SIG-M5 (cell line): ENCODE measurements at places on chromosomes 11 and 22.

- no peak for DNase-seq
These were observed 442.2 kb upstream of the DDI1 start for GRCh38 chr11:103594283-103594682.

GRCh38 chr22:22655452-22656290, 11.3 kb downstream of the GGTLC2 start:
- DNase-seq: no peak

DNA sequence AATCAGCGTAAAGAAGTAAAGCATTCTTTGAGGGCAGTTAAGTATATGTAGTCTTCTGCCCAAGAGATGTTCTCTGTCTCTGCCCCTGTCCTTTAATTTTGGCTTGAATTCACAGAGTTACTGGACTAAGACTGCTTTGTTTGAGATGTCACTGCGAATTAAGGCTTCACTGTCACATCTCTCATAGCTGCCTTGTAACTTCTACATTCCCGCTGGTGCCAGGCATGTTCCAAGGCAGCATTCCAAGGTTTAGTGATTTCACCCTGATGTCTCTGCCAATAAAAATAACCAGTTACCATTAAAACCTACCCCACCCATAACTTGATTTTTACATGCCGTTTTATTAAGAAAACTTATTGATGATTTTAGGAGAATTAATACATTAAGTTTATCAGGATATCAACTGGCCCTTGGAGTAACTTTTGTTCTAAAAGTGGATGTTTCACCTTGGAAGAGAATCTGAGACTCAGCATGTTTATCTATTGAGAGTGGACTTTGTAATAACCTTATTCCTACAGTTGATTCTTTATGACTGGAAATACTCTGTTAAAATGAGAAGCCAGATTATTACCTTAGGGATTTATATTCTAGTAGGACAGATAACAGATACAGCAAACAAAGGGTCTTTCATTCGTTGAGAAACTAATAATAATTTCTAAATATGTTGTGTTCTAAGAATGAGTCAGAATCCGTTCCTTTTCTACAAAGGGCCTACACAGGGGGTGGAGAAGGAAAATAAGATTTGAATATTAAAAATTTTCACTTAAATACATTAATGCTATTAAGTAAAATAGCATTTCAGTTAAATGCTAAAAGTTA, 110.2 kb downstream of the UVRAG start:
- no peak for DNase-seq

- DNase-seq: no peak
These were observed 45.2 kb downstream of the PLAAT5 start for GRCh38 chr11:63445720-63446119.

GRCh38 chr22:44116331-44116730, 64.4 kb upstream of the PARVG start:
- DNase-seq: no peak

DNA sequence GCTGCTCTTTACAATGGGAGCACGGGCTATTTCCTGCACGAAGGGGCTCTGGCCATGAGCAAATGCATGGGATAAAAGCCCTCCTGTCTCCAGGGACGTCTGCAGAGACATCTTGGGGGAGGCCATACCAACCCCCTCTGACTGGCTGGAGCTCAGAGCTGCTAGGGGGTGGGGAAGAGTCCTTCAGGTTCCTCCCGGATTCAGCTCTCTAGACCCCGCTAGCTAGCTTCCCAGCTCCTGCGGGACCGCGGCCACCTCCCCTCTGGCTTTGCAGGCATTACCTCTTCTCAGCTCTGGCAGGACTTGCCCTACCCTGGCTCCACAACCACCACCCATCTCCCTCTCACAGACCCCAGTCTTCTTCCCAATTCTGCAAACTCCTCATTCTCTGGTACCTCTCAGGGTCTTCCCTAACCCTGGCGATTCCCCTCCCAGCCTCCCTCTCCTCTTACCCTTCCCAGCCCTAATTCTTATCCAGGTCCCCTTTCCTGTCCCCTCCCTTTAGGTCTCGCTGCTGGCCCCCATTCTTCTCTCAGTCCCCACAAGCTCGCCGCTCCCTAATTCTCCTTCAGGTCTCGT, 802 bp downstream of the SYT13 start:
- DNase-seq: no peak
